WERI-Rb-1 (cell line): ENCODE measurements at places on chromosomes 5 and 9.

DNA sequence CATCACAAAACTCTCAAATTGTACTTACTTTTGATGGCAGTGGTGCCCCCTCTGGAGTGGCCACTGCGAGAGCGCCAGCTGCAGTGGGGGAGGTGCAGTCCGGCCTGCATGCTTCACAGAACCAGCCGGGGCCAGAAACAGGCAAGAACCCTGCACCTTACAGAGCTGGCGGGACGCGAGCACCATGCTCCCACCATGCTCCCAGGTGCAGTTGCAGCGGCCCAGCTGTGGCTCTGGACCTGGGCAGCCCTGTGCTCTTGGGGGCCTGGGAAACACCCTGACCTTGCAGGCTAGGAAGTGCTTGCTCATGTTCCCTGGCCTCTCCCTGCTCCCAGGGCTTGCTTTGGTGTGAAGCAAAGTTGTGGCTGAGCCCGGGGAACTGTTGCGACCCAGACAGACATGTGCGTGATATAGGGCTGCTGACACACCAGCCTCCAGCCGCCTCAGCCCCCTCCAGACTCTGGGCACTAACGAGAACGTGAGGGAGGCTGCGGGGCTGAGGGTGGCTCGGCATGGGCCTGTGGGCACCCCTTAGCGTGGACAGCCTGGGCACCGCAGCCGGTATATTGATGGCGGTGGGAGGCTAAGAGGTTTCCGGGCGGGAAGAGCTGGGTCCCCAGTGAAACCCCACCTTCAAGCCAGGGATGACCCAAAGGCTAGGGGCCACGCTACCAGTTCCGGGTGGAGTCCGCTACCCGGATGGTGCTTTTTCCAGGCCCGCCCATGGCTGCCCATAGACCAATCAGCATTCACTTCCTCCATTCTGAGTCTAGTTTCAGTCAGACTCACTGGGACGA, 1809.9 kb upstream of the ACO1 start:
- no peak for DNase-seq

GRCh38 chr5:96816411-96816939, 8.7 kb upstream of the ERAP1 start:
- no peak for DNase-seq

DNA sequence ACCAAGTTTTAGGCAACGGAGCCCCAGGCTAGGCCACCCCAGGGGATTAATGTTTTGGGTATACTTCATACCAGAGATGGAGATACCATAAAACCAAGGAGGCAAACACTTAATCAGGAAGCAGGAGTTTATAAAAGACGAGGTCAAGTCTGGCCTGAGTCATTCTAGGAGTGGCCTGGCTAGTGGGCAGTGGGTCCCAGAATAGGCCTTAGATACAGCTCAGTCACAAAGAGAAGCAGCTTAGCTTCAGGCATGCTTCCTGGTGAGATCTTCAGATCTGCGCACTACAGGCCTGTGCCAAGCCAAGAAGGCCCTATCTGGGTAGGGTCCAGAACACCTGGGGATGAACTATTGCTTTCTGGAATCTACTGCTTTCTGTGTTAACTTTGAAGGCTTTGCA, 20.6 kb upstream of the NR5A1 start:
- DNase-seq = no peak

- DNase-seq = no peak
Observed at GRCh38 chr5:34905564-34905963, 9.7 kb downstream of the RAD1 start.

GRCh38 chr9:123631862-123632261, 275.9 kb downstream of the CRB2 start:
- DNase-seq = no peak

GRCh38 chr5:159051421-159052282, 48.1 kb downstream of the EBF1 start:
- DNase-seq = no peak

- no peak for DNase-seq
Observed at GRCh38 chr5:169637085-169637548, at the start of gene DOCK2. DOCK2 (plus strand) TSS chr5:169637275; CDS start chr5:169637327, 52 bp downstream.

DNA sequence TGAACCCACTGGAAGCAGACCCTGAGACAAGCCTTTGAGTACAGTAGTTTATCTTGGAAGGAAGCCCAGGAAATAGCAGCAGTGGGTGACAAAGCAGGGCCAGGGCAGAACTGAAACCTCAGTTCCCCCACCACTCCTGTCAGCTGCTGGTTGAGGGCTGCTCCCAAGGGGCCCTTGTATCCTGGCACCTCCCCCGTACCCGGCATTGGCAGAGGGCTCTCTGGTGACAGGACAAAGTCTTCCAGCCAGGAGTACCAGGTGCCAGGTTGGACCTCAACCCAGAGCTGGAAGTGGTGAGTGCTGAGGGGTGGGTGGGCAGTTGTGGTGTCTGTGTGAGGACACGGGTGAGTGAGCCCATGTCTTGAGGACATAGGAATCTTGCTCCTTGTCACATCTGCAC, 123.3 kb downstream of the PHF2 start:
- DNase-seq = no peak

GRCh38 chr9:75855509-75855908, 35.0 kb upstream of the PCSK5 start:
- DNase-seq = peak; percentile 26

- DNase-seq = no peak
Observed at GRCh38 chr5:61000887-61001286, 55.9 kb downstream of the NDUFAF2 start.

DNA sequence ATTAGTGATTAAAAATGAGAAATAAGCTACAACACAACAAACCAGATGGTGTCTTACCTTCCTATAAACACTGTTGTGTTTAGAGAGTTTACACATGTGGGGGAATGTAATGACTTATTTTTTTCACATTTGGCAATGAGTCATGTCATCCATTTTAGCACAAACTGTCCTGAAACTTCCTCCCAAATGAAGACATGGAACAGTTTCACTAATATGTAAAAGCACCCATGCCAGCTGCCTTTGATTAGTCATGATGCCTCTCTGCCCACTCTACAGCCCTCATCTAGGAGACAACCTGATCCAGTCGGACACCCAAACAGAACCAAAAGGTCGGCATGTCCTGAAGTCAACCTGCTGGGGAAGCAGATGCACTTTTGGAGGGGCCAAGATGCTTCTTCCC, 98.2 kb downstream of the SEMA5A start:
- no peak for DNase-seq

DNA sequence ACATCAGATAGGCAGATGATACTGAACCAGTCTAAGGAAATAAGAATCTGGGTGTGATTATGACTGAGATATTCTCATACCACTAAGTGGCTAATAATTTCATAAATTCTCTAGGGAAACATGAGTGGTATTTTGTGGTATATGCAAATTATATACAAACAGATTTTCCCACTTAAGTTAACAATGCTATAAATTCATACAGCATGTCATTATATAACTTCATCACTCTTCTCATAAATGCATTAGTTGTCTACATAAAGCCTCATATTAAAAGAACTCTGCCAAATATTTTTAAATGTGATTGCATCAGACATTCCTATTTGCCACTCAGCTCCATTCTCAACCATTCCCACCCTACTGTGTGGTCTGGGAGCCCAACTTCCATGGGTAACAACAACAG, 226.5 kb downstream of the TLE1 start:
- no peak for DNase-seq

DNA sequence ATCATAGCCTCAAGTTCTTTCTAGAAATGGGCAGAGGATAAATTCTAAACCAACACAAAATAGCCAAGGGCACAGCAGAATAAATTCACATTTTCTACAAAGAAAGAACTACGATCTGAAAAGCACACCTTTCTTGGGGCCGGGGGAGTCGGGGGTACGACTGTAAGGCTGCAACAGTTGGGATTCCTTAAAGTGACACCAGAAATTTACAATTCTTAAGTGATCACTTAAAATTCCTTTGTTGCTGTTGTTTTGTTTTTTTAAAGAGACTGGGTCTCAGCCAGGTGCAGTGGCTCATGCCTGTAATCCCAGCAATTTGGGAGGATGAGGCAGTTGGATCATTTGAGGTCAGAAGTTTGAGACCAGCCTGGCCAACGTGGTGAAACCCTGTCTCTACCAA, 95.8 kb downstream of the CDK5RAP2 start:
- no peak for DNase-seq

DNA sequence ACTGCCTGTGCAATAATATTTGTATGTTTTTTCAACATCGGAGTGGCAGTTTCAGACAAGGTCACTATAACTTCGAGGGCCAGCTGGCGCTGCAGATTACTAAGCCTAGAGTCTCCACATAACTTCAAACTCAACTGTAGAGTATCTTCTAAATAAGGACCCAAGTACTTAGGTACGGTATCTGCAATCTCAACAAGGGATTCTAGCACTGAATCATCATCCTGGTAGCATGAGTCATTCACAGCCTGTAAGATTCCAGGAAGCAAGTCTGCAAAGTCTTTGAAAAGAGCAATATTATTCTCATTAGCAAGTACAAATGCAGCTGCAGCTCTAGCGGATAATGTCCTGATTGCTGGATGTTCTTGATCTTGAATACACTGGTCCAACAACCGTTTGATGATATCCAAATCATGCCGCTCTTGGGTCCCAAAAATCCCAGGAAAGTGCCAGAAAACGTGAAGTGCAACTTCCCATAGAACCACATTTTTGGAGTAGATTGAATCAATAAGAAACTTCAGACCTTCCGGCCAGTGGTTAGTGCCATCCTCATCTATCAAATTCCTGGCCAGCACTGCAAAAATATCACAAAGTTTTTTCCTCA, 654 bp downstream of the RANBP6 start:
- no peak for DNase-seq

- no peak for DNase-seq
Observed at GRCh38 chr5:36526537-36526936, 79.9 kb upstream of the SLC1A3 start.

DNA sequence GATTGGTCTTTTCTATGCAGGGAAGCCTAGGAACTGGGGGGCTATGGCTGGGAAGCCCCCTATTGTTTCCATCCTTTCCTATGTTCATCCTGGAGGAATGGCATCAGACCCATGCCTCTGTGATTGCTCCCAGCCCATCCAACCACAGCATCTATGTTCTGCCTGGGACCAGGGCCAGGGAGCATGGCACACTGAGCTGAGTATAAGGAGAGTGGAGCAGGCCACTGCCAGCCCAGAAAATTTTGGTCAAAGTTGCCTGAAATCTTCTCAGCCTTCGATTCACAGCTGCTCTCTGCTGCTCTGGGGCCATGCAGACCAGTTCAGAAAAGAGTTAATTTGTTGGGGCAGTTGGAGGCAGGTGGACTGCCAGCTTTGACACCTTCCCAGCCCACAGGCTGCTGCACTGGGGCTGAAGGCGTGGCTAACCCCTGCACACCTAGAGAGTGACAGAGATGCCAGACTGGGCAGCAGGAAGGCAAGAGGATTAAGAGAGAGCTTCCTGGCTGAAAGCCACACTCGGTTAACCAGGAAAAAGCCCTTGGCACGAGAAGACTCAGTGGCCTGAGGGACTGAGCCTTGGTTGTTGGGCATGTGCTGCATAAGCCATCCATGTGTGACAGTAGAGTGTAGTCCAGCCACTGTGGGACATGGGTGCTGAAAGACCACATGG, 12.1 kb downstream of the TGFBI start:
- DNase-seq = peak; percentile 35

DNA sequence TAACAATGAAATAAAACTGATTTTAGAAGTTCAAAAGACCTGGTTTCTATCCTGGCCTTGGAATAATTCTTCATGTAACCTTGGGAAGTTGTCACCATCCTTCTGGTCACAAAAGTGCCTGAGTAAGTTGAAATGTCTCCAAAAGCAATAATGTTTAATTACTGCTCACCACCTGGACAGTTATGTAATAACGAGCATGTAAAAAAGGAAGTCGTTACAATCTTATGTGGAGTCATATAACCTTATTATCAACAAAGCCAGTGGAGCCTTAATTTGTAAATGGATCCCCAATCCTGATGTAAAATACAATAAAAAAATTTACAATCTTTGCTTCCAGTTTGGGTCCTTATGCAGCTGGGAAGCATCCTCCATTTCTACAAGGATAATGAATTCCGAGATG, 64.2 kb upstream of the GPR151 start:
- no peak for DNase-seq

DNA sequence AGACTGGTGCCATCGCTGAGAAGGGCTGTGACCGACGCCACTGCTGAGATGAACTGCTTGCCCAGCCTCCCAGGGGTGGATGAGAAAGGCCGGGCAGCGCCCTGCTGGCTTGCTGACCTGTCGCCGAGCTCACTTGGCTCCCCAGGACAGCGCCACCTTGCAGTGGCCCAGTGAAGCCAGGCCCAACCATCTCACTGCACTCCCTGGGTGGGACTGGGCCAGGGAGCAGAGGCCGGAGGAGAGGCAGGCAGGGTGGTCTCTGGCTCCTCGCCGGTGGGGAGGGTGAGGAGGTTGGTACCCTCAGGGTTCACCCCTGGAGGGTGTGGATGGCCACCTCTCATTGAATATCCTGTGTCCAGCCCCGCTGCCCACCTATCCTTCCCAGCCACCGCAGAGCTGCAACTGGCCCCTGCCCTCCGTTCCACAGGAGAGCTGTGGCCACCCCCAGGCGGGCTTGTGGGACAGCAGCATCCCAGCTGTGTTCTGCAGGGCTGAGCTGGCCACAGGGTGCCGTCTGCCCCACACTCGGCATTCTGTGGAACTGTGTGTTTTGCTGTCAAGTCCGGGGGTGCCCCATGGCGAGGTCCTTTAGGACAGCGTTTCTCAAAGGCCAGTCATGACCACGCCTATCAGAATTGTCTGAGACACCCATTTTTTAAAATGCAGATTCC, 41.0 kb upstream of the FCN2 start:
- peak; percentile 42 for DNase-seq

DNA sequence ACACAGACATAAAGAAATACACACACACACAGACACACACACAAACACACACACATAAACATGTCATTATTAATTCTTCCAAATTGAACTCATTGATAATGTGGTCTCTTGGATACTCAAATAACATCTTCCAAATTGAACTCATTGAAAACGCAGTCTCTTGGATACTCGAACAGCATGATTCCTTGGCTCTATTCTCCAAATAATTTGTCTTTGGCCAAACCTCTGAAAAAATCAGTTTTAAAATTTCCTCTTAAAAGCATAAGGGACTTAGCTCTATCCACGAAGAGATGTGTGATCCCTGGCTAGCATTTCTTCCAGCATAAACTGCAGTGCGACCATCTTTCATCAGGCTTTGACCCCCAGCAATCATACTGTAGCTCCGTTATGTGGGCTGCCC, 296.6 kb downstream of the IRX2 start:
- no peak for DNase-seq

- DNase-seq = peak; percentile 16
Observed at GRCh38 chr5:36177715-36178523, 26.0 kb downstream of the SKP2 start.

- no peak for DNase-seq
Observed at GRCh38 chr5:66340786-66341185, 196.7 kb downstream of the SREK1 start.

GRCh38 chr9:93640027-93640426, 63.6 kb downstream of the PHF2 start:
- no peak for DNase-seq

- DNase-seq = no peak
Observed at GRCh38 chr5:35319333-35320002, 89.2 kb upstream of the PRLR start.

- no peak for DNase-seq
Observed at GRCh38 chr9:122031157-122031556, 62.0 kb downstream of the TTLL11 start.

GRCh38 chr9:16048129-16048528, 495.3 kb downstream of the CCDC171 start:
- no peak for DNase-seq
